ENCODE measurements at places on chromosomes 7 and 10. TPM values are rescaled to one million over a fixed set of nuclear protein-coding genes. Genes with fewer than 3 reads are reported as not detected.

The MRLN gene
- 0.47 TPM for total RNA-seq

The TPK1 gene
- total RNA-seq: 6.7 TPM

The SFTPA1 gene
- 1.4 TPM for total RNA-seq

The ANKRD1 gene
- 2.0 TPM for total RNA-seq

The AHR gene
- 41.7 TPM for total RNA-seq

The ARHGEF5 gene
- 1.4 TPM for total RNA-seq

The SLC18A3 gene
- total RNA-seq: not detected

The NRP1 gene
- 15.8 TPM for total RNA-seq

The PRSS2 gene
- total RNA-seq: 1.8 TPM

The PLEKHS1 gene
- total RNA-seq: under 0.01 TPM

The FAM200A gene
- total RNA-seq: 7.6 TPM

The KLF6 gene
- total RNA-seq: 27.4 TPM

GRCh38 chr10:77430530-77430929 lies 207.1 kb downstream of the KCNMA1 start:
- H3K4me3 ChIP-seq: no peak overlapping the region
- no peak overlapping the region for H3K27ac ChIP-seq
- H3K4me1 ChIP-seq: no peaks in the 10 kb centered on the region
- DNase-seq: no peak
- H3K36me3 ChIP-seq: no peaks in the 10 kb centered on the region

GRCh38 chr10:24502801-24503460 lies 220.8 kb downstream of the ARHGAP21 start:
- no peaks in the 10 kb centered on the region for H3K36me3 ChIP-seq
- H3K4me1 ChIP-seq: no peaks in the 10 kb centered on the region
- no peak overlapping the region for H3K4me3 ChIP-seq
- DNase-seq: no peak
- no peaks in the 10 kb centered on the region for H3K27me3 ChIP-seq

DNA sequence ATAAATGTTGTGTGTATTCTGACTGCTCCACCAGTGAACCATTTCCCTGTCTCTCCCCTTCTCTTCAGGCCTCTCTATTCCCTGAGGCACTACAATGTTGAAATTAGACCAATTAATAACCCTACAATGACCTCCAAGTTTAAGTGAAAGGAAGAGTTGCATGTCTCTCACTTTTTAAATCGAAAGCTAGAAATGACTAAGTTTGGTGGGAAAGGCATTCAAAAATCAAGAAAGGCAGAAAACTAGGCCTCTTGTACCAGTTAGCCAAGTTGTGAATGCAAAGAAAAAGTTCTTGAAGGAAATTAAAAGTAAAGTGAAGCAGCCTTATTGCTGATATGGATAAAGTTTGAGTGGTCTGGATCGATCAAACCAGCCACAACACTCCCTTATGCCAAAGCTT lies 198.3 kb upstream of the YAE1 start:
- H3K36me3 ChIP-seq: no peaks in the 10 kb centered on the region
- H3K4me1 ChIP-seq: no peaks in the 10 kb centered on the region
- H3K27ac ChIP-seq: no peak overlapping the region
- DNase-seq: no peak

DNA sequence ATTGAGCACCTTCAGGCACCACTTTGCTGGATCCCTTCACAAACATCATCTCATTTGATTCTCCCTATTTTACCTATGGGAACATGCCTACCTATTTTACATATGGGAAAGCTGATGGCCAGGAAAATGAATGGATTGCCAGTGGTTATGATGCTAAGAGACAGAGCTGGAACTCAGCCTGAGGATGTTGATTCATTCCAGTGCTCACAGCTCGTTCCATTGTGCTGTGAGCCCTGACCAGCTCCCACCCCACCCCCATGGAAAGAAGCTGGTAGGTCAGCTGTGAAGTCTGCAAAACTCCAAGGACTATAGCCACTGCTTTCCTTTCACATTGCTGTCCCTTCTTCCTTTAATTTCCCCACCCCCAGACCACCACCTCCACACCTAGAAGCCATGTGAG lies 9.6 kb downstream of the UBTD1 start:
- DNase-seq: no peak
- no peaks in the 10 kb centered on the region for H3K4me1 ChIP-seq
- H3K27me3 ChIP-seq: peaks cover 8% of the 10 kb centered on the region
- no peak overlapping the region for H3K4me3 ChIP-seq
- H3K36me3 ChIP-seq: no peaks in the 10 kb centered on the region

DNA sequence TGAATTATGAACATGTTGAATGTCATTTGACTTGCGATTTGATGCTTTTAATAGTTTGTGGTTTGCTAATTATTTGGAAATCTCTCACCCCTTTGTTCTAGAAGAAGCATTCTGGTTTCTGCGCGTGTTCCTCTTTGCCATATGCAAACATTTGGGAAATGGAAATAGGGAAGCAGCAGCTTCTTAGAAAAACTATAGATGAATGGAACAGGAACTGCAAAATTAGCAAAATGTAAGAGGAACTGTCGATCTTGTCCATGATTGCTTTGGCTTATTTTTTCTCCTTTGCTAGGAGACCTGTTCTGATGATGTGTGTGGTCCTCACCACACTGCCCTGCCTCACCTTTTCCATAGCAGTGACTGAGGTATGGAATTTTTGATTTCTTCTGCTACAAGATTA lies 19.0 kb downstream of the TMEM236 start:
- no peaks in the 10 kb centered on the region for H3K27me3 ChIP-seq
- DNase-seq: no peak
- no peaks in the 10 kb centered on the region for H3K36me3 ChIP-seq
- no peak overlapping the region for H3K4me3 ChIP-seq

- H3K4me1 ChIP-seq: no peaks in the 10 kb centered on the region
- no peak overlapping the region for H3K27ac ChIP-seq
- no peaks in the 10 kb centered on the region for H3K36me3 ChIP-seq
- H3K4me3 ChIP-seq: no peak overlapping the region
- H3K27me3 ChIP-seq: no peaks in the 10 kb centered on the region
- no peak for DNase-seq
These were observed 450.1 kb downstream of the KCNMA1 start for GRCh38 chr10:77187376-77187999.

GRCh38 chr10:69107176-69107490 lies 16.8 kb upstream of the VPS26A start:
- H3K4me1 ChIP-seq: no peaks in the 10 kb centered on the region
- H3K4me3 ChIP-seq: no peak overlapping the region
- no peaks in the 10 kb centered on the region for H3K27me3 ChIP-seq

DNA sequence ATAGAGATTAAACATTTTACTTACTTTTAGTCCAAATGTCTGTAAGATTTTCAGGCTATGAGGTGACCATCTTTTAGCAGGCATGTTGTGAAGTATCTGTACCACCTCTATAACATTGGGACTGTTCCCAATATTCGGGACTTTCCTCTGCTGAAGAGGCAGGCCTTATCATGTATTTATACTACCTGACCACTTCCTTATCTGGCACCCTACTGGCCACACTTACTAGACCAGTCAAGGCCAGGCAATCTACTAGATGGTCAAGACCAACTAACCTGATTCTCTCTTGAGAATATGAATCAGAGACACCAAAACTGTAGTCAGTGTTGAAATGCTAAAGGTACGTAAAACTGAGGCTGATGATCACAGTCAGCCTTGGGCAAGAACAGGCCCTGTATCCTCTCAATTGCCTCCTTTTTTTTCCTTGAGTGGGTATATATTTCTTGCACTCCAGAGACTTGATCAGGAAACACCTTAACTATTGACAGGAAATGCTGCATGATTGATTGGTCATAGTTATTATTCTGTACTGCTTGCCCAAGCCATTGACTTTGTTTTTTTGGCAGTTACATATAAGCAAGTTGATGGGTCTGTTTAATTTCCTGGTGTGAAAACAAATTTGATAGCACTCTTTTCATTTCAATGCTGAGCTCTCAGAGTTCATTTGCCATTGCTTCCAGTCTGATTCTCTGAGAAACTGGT lies 5.2 kb upstream of the PRKAR2B start:
- no peak overlapping the region for H3K27ac ChIP-seq
- no peak overlapping the region for H3K4me3 ChIP-seq
- no peak for DNase-seq
- no peaks in the 10 kb centered on the region for H3K36me3 ChIP-seq

- no peaks in the 10 kb centered on the region for H3K4me1 ChIP-seq
- no peaks in the 10 kb centered on the region for H3K36me3 ChIP-seq
- no peak for DNase-seq
These were observed 430.2 kb downstream of the PTPRN2 start for GRCh38 chr7:158157460-158157859.

DNA sequence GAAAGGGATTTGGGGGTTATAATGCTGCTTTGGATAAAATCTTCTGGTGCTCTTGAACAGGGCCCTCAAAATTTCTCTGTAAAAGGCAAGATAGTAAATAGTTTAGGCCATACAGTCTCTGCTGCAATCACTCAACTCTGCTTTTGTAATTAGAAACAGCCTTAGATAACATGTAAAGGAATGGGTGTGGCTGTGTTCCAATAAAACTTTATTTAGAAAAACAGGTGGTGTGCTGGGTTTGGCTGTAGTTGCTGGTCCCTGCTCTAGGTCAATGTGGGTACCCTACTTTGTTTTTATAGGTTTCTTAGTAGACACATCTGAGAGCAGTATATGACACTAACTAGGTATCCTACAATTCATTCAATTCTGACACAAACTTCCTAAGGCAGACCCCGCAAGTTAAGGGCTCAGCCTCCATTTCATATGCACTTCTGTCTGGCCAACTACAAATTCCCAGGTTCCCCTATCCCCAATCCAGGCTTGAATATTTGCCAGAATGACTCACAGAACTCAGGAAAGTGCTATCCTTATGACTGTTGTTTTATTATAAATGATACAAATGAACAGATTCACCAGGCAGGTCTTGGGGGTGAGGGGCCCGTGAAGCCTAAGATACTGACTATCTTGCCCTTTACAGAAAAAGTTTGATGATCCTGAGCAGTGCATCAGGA lies 349.9 kb downstream of the RPS24 start:
- no peak overlapping the region for H3K4me3 ChIP-seq
- no peak overlapping the region for H3K27ac ChIP-seq
- no peaks in the 10 kb centered on the region for H3K4me1 ChIP-seq
- no peaks in the 10 kb centered on the region for H3K27me3 ChIP-seq
- H3K36me3 ChIP-seq: no peaks in the 10 kb centered on the region
- no peak for DNase-seq

DNA sequence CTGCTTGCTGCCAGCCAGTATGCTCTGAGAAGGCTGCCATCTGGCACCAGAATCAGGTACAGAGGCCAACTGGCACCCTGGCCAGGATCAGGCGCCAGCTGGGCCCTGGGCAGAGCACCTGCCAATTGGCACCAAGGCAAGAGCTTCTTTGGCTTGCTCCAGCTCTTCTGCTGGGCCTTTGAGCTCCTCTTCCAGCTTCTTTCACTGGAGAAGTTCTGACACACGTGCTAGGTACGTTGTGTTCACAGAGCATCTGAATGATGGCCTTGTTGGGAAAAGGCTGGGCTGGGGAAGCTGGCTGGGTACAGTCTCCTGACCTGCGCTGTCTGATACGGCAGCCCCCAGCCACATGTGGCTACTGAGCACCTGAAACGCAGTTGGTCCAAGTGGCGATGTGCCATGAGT lies 31.7 kb upstream of the OPALIN start:
- no peaks in the 10 kb centered on the region for H3K4me1 ChIP-seq
- H3K36me3 ChIP-seq: no peaks in the 10 kb centered on the region
- H3K4me3 ChIP-seq: no peak overlapping the region
- no peak overlapping the region for H3K27ac ChIP-seq
- DNase-seq: no peak

DNA sequence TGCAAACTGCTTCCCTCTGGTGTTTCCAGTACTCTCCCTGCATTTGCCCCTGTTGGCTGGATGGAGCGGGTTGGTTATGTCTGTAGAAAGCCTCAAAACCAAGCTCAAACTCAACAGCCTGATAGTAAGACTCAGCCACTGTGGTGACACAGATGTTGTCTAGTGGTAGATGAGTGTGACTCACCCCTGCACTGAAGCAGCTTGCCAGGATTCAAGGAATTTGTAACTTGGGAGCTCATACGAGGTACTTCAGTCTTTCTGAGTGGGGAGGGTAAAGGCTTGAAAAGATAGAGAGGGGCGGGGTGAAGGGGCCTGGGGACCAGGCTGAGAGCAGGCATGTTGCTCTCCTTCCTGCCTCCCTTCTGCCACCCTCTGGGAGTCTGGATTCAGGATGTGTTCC lies 22.9 kb upstream of the AQP1 start:
- no peak overlapping the region for H3K4me3 ChIP-seq
- no peak for DNase-seq
- H3K27ac ChIP-seq: no peak overlapping the region
- no peaks in the 10 kb centered on the region for H3K4me1 ChIP-seq
- no peaks in the 10 kb centered on the region for H3K36me3 ChIP-seq

- no peak for DNase-seq
- H3K27ac ChIP-seq: no peak overlapping the region
- peaks cover 4% of the 10 kb centered on the region for H3K4me1 ChIP-seq
- H3K27me3 ChIP-seq: no peaks in the 10 kb centered on the region
- H3K36me3 ChIP-seq: no peaks in the 10 kb centered on the region
These were observed 55.8 kb upstream of the DNAAF5 start for GRCh38 chr7:670501-671390.

GRCh38 chr10:44902941-44903545 lies 8.1 kb upstream of the TMEM72 start:
- peaks cover 16% of the 10 kb centered on the region for H3K4me1 ChIP-seq
- H3K27ac ChIP-seq: no peak overlapping the region
- DNase-seq: no peak

DNA sequence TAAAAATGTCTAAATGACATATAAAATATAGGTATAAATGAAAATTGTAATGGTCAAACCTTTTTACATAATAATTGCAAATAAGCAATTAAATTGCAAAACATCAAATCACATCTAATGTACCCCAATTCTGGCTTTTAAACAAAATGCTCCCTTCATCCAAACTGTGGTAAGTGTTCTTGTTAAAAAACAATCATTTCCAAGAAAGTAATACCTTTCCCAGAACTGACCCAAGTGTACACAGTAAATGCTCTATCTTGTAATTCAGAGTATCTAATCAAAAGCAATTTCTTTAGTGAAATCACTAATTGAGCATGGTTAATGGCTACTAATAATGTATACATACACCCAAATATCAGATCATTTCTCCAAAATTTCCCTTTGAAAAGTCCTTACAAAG lies 28.0 kb downstream of the ITGB1 start:
- H3K4me3 ChIP-seq: no peak overlapping the region
- DNase-seq: no peak
- H3K27ac ChIP-seq: no peak overlapping the region
- H3K27me3 ChIP-seq: no peaks in the 10 kb centered on the region
- H3K36me3 ChIP-seq: peaks cover 14% of the 10 kb centered on the region

- H3K4me3 ChIP-seq: no peak overlapping the region
- H3K27ac ChIP-seq: no peak overlapping the region
- H3K4me1 ChIP-seq: no peaks in the 10 kb centered on the region
- H3K36me3 ChIP-seq: no peaks in the 10 kb centered on the region
- no peak for DNase-seq
These were observed 22.0 kb downstream of the TMEM176B start for GRCh38 chr7:150778014-150778737.

- H3K36me3 ChIP-seq: peaks cover 18% of the 10 kb centered on the region
- H3K27ac ChIP-seq: no peak overlapping the region
- no peak overlapping the region for H3K4me3 ChIP-seq
- H3K4me1 ChIP-seq: peaks cover 44% of the 10 kb centered on the region
These were observed 7.1 kb downstream of the ANXA11 start for GRCh38 chr10:80197972-80198916.

DNA sequence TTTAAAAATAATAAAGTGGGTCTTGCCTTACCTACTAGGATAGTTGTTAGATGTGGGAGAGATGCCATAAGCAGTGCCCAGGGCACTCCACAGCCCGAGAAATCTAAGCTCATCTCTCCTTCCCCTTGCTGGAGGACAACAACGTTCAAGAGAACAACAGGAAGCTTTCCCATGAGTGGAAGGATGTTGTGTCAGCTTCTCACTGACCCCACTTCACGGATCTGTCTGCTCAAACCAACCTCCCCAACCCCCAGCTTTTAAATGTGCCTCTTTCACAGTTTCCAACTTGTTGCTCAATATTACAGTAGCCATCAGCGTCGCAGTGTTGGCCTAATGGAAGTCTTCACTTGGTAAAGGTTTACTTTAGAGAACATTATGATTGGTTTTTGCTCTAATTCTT lies 72.1 kb downstream of the PTPRE start:
- H3K4me3 ChIP-seq: no peak overlapping the region
- H3K27me3 ChIP-seq: peaks cover 4% of the 10 kb centered on the region

Measured in thymus (tissue), 14 donors.